Femur (tissue), 1 donor: ENCODE measurements at places on chromosomes 2 and 18.

DNA sequence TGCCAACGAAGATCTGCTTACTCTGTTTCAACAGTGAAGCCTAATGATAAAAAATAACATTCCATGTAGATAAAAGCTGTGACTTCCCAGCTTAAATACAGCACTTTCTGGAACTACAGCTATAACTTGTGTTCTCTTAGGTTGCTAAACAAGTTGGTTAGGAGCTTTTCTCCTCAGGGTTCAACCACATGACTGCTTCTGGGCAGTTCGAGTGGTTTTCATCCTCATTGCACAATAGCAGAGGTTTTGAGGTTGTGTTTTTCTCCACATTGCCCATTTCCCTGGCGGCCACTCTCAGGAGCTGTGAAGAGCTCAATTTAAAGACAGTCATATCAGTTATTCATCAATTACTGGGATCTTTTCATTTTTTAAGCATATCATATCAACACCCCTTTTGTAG lies 102.2 kb upstream of the CYP1B1 start:
- peak; percentile 43 for DNase-seq

GRCh38 chr18:54238173-54238936 lies 13.9 kb upstream of the MBD2 start:
- DNase-seq: no peak

GRCh38 chr2:112646102-112646719 lies 472 bp downstream of the SLC20A1 start:
- DNase-seq: peak; percentile 49

DNA sequence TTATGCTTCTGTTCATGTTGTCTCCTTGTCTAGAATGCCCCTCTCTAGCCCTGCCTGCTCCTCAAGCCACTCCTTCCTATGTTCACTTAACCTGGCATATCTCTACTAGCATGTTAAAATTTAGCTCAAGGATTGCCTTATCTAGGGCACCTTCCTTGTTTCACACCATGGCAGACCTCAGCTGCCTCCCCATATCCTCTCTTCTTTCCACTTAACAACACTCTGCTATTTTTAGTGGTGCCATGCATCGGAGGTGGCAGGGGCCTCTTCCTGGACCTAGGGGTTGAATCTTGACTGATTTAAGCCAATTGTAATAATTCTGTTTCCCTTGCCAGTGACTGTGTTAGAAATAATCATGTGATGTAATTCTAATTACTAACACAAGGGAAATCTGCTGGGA lies 36.9 kb upstream of the FAM98A start:
- no peak for DNase-seq

GRCh38 chr2:237998530-237998929 lies 31.7 kb downstream of the UBE2F start:
- DNase-seq: no peak

- DNase-seq: peak; percentile 51
Measured at GRCh38 chr2:10185046-10185445, 62.5 kb downstream of the RRM2 start.

DNA sequence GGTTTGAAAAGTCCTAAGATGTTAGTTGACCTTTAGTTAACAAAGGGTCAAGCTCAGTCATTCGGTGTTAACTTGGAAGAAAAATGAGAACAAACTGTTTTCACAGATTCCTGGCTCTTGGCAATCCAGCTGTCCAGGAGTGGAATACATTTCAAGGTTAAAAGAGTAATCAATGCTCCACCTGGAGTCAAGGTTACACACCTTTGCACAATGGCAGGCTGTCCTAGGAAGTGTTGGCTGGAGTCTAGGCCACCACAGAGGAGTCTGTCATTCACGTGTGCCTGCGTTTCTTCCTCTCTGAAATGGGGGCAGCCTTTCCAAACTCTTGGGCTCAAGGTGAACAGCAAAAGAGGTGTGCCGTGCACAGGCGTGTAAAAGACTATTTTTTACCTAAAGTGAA lies 6.3 kb upstream of the ID2 start:
- no peak for DNase-seq

DNA sequence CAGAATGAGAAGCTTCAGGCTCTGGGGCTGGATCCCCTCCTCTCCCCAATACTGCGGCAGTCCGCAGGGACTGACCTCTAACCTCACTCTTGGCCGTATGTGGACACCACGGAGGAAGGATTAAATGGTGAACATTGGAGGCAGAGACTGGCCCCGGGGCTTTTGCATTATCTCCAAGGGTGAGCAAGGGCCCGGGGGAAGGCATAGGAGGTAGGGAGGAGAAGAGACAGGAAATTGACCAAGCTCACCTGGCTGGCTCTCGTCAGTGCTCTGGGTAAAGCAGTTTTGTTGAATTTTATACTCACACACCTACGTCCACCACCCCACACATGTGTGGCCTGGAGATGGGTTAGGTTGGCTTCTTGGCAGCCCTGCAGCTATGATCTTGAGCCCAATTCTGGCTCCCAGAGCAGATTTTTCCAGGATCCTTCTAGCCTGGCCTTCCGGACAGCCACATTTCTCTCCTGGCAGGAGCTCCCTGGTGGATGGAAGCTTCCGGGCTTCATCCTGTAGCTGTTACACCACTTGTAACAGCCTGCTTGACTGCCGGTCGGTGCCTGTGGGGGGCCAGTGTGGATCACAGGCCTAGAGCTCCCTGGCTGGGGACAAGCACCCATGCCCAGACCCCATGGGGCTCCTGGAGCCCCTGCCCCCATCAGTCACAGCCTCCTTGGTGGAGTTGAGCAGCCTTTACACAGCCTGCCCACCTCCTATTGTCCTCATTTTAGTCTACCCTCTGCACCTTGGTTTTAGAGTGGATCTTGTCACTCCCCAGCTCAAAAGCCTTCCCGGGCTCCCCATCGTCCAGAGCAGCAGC lies 7.6 kb downstream of the ITM2C start:
- no peak for DNase-seq

GRCh38 chr2:220166616-220167015 lies 539.2 kb downstream of the SLC4A3 start:
- no peak for DNase-seq

DNA sequence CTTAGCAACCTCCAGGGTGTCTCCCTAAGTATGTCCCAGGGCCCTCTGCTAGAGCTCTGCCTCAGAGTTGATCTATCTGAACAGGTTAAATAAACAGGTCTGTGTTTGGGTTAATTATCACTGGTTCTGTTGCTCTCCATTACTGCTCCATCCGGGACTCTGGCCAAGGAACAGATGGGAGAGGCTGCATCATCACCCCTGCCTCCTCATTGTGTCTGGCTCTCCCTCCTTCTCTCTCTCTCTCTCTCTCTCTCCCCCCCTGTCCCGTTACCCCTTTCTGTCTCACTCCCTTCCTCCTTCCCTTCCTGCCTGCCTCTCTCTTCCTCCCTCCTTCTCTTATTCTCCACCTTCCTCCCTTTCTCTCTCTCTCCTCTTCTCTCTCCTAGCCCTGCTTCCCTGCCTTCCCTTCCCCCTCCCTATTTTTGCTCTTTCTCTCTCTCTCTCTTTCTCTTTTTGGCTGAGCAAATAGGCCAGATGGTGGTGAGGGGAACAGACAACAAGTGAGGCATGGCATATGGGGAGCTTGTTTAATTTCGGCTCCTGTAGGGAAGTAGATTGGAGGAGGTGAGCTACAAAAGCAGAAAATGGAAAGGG lies 62.1 kb downstream of the SETBP1 start:
- DNase-seq: peak; percentile 77

GRCh38 chr18:8766559-8767293 lies 61.4 kb downstream of the MTCL1 start:
- no peak for DNase-seq

DNA sequence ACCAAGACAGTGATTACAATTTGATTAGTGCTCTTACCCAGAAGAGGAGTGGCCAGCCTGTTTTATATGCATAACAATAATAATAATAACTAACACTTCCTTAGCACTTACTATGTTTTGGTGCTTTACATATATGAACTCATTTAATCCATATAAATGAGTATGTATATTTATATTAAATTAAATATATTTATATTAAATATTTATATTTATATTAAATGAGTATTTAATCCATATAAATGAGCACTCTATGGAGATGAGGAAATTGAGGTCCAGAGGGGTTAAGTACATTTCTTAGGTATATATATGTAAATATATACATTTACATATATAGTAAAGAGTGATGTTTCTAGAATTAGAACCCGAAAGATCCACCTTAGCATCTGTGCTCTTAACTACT lies 673.9 kb upstream of the ACVR2A start:
- DNase-seq: no peak

DNA sequence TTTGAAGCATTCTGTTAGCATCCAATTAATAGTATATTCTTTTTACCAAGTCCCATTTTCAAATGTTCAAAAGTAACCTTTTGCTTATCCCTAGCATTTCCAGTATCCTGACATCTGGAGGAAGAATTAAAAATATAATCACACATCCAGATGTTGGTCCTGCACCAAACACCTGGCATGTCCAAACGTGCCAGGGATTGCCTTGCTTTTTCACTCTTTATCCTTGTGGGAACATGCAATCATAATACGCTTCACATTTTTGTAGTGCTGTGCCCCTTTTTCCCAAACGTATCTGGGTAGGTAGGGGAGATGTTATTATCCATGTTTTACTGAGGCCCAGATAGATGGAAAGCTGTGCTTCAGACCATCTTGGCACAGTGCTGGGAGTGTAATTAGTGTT lies 133.0 kb downstream of the TPGS2 start:
- DNase-seq: no peak

DNA sequence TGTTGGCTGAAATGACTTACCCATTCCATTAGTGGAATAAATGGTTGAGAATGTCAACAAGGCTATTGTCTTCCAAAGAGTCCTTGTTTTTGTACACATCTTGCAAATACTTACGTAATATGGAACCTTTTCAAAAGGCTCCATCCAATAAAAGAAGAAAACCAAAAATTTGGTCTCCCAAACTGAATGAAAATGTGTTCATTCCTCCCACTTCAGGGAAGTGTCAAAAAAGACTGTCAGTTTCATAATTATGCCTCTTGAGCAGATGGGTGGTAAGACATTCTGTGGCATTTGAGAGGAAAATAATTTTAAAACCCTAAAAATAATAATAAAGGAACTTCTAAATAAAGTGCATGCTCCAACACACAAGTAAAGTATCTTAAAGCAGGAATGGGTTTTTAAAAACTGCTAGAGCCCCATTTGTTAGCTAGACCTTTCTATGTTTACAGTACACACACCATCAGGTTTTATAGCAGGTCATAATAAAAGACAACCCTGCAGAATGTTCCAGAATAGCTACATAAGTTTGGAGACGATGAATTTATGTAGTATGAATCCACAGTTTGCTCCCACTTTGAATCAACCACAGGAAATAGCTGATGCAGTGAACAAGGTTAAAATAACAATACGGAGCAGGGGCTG lies 843.7 kb downstream of the LRRTM4 start:
- no peak for DNase-seq

DNA sequence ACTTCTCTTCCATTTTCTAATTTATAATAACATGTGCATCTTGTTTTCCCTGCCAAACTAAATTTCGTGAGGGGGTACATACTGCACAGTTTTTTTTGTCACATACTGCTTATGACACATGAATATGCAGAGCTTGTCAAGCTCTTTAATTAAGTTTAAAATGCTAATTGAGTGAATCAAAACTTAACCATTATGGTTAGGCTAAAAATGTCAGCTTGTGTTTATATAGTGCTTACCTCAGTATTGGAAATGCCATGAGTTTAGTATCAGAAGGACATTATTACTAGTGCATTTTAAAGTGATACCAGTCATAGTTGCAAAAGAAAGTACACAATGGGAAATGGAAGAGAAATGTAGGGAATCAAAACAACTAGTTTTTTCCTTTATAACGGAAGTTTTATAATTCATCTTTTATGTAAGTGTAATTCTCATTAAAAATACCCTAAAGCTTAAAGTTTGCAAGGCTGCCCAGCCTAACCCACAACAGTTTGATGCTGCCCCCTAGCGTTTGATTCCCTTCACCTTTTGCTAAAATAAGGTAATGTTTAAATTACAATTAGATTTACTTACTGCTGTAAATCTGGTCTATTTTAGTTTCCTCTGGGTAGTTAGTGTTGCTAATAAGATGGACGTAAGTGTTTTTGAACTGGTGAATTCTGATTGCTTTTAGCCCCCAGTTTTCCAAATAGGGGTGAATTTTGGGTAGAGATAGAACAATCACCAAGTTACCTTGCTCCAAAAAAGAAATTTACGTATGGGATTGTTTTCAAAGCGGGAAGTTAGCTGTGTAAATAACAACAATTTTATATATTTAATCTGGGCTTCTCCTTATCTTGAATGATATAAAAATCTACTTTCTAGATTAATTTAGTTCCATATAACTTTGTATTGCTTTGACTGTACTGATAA lies 3.2 kb downstream of the SLC39A10 start:
- peak; percentile 69 for DNase-seq

- no peak for DNase-seq
Measured at GRCh38 chr2:10390369-10390801, 57.7 kb downstream of the ODC1 start.

DNA sequence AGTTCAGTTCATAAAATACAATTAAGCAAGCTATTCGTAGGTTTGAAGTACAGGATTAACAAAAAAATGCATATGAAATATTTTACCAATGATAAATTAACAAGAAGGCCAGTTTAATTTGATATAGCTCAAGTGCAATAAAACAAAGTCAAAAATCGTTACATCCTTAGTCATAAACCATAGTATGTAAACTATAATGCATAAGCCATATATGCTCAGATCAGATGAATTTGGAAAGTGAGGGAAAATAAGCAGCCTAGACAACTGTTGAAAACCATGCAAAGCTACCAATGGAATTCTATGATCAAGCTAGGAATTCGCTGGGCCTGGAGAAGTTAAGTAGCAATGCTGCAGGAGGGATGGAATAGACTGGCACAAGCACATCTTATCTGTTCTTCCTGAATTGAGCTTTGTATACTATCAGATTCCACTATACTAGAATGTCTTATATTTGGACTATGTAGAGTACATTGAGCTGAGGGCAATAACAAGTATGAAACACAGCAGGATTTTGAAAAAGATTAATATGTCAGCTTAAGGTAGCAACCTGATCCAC lies 682.0 kb downstream of the IRS1 start:
- DNase-seq: no peak

DNA sequence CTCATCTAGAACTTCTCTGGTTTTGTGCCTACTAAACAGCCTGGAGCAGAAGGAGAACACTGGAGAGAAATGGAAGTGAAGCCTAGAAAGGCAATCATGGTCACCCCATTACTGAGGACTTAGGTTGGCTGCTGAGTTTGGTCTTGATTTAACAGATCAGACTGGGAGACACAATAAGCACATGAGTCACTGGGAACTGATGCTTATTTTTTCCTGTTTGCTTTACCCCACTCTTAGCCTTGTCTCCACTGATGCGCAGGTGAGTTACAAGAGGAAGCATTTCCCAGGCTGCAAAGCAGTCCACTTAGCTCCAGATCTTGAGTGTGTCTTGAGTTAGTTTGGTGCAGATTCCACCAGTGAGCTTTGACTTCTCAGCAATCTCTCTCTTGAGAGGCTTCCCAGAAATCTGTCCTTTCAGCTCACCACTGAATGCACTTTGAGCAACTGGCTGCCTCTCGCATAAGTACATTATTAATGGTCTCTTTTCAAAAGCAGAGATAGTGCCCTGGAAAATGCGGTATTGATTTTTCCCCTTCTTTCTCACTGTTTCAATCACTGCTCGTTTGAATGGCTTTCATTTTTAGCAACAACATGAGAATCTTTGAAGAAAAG lies 390.2 kb upstream of the SETBP1 start:
- DNase-seq: no peak

- DNase-seq: no peak
Measured at GRCh38 chr2:231201475-231201814, 3.0 kb downstream of the ARMC9 start.
